ENCODE measurements at places on chromosomes 13 and 19.
A peak's percentile ranks its signal among the peaks of the same experiment; 100 is the strongest.

DNA sequence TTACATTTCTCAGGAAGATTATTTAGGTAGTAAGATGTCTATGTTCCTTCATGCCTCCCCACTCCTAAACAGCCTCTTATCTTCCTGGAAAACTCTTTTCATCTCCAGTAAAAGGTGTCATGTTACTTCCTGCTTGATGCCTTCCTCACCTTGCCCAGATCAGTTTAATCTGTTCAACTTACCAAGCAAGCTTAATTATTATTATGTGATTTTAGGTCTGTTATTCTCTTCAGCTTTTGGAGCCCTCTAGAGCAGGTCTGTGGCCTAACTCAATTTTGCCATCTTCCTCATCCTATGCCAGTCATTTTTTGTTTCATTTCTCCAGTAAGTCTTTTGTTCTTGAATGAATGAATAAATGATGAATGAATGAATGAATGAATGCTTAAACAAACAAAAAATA, 528.4 kb downstream of the DCT start:
- DNase-seq, result no peak

- DNase-seq, result no peak
These were observed 2.9 kb downstream of the NUMBL start for GRCh38 chr19:40687525-40688016.

GRCh38 chr19:40862785-40863184, 12.5 kb upstream of the CYP2A6 start:
- no peak for DNase-seq

DNA sequence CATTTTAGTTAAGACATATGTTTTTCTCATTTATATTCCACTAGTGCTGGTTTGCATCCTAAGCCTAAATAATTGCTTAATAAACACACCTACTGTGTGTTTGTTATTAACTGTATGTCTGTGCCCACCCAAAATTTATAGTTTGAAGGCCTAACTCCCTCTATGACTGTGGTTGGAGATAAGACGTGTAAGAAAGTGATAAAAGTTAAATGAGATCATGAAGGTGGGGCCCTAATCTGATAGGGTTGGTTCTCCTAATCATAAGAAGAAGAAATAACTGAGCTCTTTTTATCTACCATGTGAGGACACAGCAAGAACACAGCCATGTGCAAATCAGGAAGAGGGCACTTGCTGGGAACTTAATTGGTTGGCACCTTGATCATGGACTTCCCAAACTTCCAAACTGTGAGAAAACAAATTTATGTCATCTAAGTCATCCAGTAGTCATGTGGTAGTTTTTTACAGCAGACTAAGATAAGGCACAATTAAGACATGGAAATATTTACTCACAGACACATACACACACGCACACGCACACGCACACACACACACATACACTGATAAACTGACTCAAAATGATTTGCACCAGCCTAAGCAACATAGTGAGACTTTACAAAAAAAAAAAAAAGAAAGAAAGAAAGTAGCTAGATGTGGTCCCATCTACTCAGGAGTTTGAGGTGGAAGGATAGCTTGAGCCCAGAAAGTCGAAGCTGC, 662.1 kb downstream of the PCDH9 start:
- DNase-seq, result no peak

DNA sequence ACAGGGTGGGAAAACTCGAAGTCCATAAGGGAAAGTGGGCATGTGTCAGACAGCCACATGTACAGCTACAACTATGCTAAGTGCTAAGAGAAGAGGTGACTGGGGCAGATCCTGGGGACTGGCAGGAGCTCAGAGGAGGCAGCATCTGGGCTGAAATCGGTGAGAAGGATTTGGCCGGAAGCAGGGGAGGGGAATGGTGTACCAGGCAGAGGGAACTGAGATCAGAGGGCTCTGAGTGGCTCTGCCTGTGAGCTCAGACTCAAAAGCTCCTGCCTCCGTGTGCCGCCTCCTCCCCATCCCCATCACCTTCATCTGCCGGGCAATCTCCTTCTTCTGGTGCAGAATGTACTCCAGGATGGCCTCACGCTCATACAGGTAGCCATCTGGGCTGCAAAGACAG, 21.8 kb downstream of the NOSIP start:
- no peak for DNase-seq

DNA sequence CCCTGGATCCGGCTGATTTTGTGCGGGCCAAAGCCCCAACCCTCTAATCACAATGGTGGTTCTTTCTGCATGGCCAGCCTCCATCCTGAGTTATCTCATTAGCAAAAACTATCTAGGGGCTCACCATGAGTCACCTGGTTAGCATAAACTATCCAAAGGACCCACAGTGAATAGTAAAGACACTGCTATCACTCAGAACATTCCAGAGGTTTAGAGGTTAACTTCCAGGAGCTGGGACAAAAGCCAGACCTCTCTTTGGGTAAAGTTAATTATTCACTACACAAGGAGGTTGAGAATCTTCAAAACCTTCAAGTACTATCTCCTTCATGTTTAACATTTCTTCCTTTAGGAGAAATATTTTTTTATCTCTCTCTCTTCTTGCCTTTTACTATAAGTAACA, 18.8 kb upstream of the PPP5C start:
- no peak for DNase-seq

- DNase-seq, result peak; percentile 4
These were observed 439.1 kb upstream of the ZNF507 start for GRCh38 chr19:31906111-31906871.

DNA sequence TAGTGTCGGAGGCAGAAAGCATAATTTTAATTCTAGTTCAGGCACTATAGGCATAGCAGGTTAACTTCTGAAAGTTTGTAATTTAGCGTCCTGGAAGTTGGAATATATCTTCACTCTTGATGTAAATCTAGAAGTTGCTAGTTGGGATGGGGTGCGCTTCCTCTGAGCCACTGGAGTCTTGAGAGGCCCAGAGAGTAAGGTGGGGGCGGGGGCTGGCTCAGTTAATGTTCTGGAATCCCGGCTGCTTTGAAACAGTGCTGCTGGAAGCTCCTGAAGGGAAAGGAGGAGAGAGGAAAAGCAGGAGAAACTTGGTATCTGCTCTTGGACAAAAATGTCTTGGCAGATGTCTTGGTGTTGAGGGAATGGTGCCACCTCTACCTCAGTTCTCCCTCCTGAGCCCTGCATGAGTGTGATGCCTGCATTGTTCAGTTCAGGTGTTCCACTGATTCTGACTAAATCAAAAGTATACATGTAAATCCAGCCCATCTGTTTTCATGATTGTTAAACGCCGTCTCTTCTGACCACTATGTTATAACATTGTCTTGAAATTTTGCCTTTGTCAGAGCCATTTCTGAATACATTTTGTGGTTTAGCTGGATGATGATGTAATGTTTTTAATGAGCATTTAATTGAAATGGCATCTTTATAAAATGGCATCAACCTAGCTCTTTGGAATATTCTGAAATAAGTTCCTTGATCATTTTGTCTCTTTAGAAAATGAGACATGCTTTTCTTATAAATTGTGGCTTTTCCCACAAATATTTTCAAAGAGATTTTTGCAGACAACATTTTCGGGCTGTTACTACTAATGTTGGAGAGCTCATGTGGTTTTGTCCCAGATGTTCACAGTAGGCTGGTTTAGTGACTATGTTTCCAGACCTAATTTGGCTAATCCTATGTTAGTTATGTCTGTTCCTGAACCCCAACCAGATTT, 202.7 kb downstream of the SHISA2 start:
- no peak for DNase-seq

DNA sequence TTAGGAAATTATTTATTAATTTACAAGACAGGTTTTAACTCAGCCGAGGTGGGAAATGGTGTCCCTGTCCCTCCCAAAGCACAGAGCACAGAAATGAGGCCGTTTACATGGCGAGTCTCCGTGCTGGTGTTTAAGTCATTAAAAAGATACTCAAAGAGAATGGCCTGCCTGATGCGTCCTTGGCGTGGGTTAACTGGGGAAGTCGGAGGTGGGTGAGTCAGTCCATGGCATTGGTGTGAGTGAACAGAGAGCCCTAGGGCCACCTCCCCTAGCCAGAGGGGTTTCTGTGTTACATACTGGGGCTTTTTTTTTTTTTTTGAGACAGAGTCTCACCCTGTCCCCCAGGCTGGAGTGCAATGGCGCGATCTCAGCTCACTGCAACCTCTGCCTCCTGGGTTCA, 3.9 kb downstream of the FEM1A start:
- DNase-seq, result no peak

DNA sequence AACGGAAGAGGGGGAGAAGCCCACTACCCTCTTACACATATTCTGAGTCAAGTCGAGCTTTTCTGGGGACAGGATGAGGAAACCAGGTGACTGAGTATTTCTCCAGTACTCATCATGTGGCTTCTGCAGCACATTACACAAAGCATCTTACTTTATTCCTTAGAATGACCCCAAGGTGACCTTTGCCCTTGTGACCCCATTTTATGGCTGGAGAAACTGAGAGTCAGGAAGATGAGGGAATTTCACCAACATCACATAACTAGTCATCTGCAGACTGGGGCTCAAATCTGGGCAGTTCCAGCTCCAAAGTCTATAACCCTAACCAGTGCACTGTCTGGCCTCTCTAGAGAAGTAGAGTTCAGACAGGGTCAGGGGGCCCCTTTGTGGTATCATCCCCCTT, 707.0 kb downstream of the UQCRFS1 start:
- DNase-seq, result no peak

DNA sequence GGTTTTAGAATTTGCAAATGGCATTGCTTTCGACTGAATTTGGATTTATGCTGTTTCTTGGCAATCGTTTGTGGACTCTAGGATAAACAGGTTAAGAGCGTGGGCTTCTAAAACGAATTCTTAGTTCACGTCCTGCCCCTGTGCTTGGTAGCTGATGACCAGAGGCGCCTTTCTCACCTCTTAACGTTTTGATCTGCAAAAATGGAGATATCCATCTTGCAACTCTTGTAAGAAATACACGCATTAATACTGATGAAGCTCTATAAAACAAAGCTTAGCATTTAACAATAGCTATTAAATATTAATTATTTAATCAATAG, 580 bp upstream of the KATNAL1 start:
- no peak for DNase-seq

DNA sequence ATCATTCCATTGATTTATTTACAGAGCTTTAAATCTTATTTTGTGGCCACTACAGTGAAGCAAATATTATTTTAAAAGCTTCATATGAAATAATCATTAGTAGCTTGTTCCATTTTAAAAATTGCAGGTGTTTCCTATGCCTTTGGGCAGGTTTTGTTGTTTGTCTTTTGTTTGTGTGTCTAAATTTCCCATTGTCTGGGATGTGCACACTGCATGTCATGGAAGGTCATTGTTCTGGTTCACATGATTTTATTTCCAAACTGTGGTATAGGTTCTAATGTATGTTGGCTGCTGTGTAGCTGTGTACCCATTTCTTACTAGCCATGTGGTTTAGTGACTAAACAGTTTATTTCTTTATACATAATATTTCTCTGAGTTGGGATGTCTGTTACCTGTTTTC, 65.6 kb downstream of the COL4A2 start:
- DNase-seq, result no peak

GRCh38 chr13:97367016-97367822, 66.8 kb upstream of the RAP2A start:
- DNase-seq, result no peak

DNA sequence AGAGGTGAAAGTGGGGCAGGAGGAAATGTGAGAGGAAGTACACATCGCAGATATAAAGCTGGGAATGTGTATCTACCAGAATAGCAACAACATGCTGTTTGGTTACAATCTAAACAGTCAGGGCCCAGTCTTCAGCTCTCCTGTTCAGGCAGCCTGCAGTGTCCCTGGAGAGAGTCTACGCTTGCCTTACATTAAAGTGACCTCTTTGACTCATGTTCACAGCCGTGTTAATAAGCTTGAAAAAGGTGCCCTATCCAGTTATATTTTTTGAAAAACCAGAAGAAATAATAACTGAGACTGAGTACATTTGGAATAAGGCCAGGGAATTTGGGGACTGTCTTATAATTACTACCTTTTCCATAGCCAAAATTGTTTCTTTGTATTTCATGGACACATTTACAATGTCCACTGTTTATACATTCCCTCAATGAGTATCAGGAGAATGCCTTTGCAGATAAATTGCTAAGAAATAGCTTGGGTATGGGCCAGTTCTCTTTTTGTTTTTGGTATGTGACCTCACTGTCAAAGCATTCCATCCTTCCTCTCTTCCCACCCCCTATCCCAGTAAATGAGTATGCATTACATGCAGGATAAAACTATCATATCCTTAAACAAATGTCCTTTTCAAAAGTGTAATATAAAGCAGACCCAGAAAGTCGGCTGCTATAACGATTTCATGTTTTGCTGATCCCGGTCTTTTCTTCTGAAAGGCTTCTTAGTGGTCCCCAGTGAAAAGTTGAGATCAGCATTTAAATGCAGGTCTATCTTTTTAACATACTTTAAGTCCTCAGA, 82.6 kb downstream of the PCDH9 start:
- DNase-seq, result no peak

- no peak for DNase-seq
These were observed 32.7 kb upstream of the GPR183 start for GRCh38 chr13:99339736-99340397.

DNA sequence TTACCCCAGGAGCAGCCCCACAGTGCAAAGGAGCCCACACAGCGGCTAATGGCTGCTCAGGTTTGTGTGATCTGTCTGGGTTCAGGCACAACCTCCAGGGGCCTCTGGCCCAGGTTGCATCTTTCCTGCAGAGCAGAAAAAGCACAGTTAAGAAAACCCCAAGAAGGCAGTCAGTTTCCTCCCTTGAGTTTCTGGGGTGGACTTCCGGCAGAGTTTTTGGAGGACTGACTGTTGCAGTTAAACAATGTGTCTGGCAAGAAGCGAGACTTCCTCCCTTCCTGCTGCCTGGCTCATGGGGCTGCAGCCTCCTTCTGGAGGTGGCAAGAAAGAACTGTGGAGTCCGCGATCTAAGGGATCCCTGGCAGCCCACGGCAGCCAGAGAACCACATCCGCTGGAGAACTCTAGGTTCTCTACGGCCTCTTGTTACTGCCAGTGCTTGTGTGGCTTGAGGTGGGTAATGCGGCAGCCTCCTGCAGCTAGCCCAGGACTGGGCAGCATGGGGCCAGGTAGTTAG, 114.4 kb downstream of the ZDHHC20 start:
- peak; percentile 91 for DNase-seq

GRCh38 chr19:1863638-1864479, 480 bp upstream of the KLF16 start:
- peak; percentile 90 for DNase-seq

- DNase-seq, result peak; percentile 74
These were observed 24.6 kb upstream of the ZNF846 start for GRCh38 chr19:9793071-9793591.

GRCh38 chr13:60663788-60664187, 266.8 kb downstream of the TDRD3 start:
- no peak for DNase-seq

DNA sequence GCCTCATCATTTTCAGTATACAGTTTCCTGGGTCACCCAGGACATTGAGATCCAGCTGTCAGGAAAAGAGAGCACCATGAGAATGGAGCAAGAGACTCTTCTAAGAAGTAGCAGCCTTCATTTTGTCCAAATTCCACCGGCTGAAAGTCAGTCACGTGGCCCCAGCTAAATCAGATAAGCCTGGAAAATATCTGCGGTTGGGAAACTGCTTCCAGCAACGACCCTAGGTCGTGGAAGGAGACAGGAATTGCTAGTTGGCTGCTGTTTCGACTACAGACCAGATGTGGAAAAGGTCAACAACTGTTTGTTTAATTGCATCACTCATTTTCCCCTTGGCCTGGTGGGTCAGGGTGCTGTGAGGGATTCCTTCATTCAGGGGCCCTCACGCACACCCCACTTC, 107.0 kb downstream of the ZNF536 start:
- no peak for DNase-seq

GRCh38 chr19:58394821-58395219, 636 bp upstream of the RNF225 start:
- no peak for DNase-seq

GRCh38 chr19:41447732-41448332, 4.9 kb downstream of the ERICH4 start:
- no peak for DNase-seq

All from Jurkat, Clone E6-1 (cell line).